ENCODE measurements at places on chromosomes 1 and 21.

GRCh38 chr1:165317612-165318011 lies 38.9 kb downstream of the LMX1A start:
- no peak for DNase-seq

- no peak for DNase-seq
Observed at GRCh38 chr1:10686404-10687040, 109.9 kb downstream of the CASZ1 start.

- DNase-seq, result no peak
Observed at GRCh38 chr1:24151175-24151533, 8.2 kb upstream of the IL22RA1 start.

GRCh38 chr1:198633675-198634121 lies 5.1 kb upstream of the PTPRC start:
- no peak for DNase-seq

DNA sequence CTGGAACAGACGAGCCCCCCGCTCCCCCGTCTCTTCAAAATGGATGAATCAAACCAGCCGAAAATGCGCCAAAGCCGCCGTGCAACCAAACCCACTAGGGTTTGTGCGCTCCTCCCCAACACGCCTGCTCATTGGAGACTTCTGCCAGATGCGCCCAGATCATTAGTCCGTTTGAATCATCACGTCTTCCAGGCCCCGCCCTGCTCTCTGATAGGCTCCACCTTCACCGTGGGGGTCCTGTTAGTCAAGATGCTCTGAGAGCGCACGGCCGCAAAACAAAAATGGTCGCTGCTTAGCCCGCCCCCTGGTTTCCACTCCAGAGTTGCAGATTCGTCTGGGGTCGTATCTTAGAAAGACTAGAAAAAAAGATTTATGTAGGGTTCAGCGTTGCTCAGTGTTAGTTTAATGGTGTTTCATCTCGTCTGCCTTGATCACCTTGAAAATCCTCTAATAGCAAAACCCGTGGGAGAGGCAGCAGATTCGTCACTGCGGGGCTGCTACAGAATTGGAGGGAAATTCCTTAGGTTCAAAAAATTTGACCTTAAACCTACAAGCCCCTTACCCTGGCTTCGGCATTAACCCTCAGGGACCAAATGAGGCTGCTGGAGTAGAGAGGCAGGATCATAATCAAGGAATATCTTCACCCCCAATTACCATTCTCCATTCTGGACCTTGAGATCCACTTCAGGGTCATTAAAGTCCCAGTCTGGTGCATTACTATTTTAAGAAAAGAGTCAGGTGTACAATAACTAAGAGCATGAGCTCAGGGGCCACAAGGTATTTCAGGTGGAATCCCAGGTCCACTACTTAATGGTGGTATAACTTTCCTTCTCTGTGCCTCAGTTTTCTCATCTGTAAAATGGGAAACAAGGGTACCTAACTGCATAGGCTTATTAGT lies at the start of gene NUCKS1:
TSS of gene NUCKS1 (minus strand) at position 45 of the 898 bp plus-strand sequence. CDS start 209 bp downstream, outside the sequence.
- peak; percentile 99 for DNase-seq

DNA sequence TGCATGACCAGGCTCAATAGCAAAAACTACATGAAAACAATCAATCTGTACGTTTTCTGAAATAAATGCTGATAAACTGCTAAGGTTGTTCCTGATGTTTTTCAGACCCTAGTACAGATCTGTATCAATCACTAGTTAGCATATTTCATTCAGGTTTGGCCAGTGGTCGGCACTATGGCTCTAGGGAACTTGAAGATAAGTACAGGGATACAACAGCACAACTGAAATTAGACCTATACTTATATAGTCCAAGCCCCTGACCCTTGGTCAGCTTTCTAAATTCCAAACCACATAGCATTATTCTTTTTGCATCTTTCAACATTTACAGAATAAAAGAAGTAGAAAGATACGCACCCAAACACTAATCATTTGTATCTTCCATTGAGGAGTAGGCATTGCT lies 142.7 kb downstream of the PLPPR4 start:
- no peak for DNase-seq

DNA sequence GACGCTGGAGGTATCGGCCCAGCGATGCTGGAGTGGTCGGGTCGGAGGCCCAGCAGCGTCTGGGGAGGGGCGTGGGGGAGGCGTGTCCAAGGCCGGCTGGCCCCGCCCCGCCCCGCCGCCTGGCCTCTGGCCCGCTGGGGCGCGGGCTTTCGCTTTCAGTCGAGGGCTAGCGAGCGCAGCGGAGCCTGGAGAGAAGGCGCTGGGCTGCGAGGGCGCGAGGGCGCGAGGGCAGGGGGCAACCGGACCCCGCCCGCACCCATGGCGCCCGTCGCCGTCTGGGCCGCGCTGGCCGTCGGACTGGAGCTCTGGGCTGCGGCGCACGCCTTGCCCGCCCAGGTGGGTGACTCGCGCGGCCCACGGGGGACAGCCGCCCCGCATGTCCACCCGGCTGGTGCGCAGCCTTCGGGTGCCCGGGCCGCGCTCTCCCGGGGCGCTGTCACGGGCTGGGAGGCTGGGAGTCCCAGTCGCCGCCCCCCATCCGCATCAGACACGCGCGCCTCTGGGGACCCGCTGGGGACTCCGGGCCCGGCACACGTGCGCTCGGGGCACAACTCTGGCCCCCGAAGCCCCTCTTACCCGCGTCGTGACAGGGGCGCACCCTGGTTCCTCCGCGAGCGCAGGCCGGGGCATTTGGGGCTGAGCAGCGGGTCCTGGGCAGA lies at the start of gene TNFRSF1B:
TSS of gene TNFRSF1B (plus strand) at position 158 of the 659 bp plus-strand sequence. CDS start at position 259, 101 bp downstream.
- peak; percentile 68 for DNase-seq

- DNase-seq, result no peak
Observed at GRCh38 chr1:180251526-180252305, 21.7 kb downstream of the LHX4 start.

- DNase-seq, result peak; percentile 59
Observed at GRCh38 chr1:19091196-19091953, 118.7 kb downstream of the UBR4 start.

- no peak for DNase-seq
Observed at GRCh38 chr1:194846488-194846887, 1660.1 kb upstream of the B3GALT2 start.

DNA sequence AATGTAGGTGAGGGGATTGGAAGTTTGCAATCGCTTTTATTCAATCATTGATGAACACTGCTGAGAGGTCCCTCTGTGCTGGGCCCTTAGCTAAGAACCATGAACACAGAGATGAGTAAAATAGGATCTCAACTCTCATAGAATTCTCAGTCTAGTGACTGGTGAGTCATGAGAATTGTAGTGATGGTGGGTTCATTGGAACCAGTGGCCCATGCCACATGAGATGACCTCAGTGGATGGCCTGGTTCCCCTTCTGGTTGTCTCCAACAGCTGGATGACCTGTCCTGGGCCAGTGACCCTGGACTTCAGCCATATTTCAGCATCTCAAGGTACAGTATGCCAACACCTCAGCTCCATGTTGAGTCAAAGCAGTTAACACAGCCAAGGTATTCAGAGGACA lies 21.3 kb upstream of the S100A10 start:
- DNase-seq, result no peak

DNA sequence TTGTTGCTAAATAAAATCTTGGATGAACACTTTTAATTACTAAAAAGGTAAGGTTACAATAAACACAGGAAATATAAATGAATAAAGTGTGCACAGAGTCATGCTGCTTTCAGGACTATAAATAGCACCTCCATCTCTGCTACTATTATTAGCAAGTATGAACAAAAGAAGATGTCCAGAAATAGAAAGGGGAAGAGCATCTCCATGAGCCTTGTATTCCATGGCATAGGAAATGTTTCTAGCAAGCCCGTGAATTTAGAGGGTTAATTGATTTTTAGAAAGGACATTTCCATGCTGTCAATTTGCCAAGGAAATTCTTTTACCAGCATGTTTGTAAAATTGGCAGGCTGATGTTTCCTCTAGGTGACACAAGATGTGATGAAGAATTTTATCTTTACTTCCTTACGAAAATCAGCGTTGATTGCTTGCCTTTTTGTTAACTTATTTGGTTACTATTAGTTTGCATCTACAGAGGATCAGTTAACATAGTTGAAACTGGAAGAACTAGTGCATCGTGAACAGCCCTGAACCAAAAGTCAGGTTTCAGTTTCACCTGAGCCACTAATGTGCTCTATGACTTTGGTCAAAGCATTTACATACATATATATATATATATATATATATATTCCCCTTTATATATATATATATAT lies 45.3 kb downstream of the NR5A2 start:
- DNase-seq, result no peak

DNA sequence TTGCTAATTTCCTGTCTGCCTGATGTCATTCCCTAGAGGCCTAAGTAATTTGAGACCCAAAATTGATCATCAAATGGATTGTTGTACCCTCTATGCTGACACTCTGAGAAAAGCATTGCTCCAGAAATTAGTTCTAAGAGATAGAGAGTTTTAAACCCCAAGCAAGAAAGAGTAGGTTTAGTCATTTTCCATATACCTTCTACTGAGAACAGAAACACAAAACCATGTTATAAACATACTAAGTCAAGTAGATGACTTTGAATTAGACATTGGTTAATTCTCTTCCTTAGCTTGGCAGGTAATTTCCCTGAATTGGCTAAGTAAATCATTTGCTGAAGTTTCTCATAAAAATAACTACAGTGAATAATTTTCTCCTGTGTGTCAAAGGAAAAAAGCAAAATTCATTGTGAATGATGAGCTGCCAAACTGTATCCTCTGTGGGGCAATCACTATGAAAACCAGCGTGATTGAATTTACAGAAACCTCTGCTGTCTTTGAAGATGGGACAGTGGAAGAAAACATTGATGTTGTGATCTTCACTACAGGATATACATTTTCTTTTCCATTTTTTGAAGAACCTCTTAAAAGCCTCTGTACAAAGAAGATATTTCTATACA lies 20.1 kb downstream of the FMO4 start:
- no peak for DNase-seq

DNA sequence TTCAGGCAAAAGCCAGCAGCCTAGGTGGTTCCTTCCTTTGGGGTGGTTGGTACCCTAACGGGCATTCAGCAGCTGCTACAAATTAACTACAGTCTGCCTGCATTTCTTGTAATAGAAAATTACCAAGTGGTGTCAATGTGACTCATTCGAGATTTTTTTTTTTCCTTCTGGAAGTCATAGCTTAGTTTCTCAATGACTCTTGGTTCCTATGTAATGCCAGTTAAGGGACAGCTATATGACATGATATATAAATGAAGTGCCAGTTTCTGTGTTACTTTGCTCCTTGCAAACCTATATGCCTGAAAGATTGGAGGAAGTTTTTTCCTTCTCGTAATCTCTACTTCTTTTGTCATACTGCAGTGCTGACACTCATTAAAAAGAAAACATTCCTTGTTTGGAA lies 2.6 kb downstream of the MGST3 start:
- no peak for DNase-seq

- DNase-seq, result no peak
Observed at GRCh38 chr21:32978331-32979270, 47.1 kb upstream of the OLIG2 start.

- peak; percentile 47 for DNase-seq
Observed at GRCh38 chr21:42621819-42622177, 31.6 kb upstream of the PDE9A start.

GRCh38 chr1:47992720-47993415 lies 4.3 kb downstream of the TRABD2B start:
- no peak for DNase-seq

- DNase-seq, result no peak
Observed at GRCh38 chr1:47650611-47651010, 212.8 kb downstream of the FOXD2 start.

- DNase-seq, result no peak
Observed at GRCh38 chr1:3183813-3184212, 114.8 kb downstream of the PRDM16 start.

DNA sequence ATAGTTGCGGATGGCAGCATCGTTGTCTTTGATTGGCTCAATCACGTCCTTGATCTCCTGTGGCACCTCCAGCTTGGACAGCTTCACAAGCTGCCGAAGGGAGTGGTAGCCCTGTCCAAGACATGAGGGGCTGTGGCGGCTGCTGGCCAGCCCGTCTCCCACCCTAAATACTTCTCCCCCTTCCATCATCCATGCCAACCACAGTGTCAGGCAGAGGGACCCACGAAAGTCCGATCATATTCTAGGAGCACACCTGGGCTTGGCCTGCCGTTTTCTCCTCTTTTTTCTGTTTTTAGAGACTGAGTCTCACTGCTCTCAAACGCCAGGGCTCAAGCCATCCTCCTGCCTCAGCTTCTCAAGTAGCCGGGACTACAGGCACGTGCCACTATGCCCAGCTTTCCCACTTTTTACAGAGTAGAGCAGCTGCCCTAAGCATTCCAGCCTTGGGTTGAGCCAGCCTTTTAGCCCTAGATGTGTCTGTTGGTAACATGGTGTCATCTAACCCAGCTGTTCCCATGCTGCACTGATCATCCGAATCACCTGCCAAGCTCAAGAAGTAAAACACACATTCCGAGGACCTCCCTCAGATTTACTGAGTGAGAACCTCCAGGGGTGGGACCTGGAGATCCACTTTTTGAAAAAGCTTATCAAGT lies 10.4 kb downstream of the MTHFR start:
- no peak for DNase-seq

DNA sequence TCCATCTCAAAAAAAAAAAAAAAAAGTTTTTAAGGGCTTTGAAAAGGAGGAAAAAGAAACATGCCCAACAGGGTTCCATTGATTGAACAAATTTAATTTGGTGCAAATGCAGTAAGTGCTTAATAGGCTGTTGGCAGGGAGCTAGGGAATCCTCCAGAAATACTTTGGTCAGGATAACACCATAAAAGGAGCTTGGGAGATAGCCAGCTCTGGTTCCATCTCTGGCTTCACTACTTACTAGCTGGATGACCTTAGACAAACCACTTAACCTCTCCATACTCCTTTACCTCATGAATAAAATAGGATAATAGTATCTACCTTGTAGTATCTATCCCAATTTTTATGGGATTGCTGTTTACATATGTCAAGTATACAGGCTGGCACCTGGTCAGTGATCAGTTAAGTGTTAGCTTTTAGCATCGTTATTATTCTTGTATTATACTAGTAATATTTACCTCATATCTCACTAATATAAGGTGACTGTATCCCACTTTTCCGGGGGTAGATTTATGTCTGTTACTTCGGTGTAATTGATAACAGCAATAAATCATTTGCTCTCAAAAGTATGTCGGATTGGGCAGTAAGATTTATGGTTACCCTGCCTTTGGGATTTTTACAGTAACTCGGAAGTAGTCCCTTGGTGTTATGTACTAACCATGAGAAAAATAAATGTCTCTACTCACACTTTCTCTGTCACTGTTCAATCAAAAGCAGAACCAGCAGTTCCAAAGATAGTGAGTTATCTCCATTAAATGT lies 36.4 kb downstream of the BTG3 start:
- DNase-seq, result no peak

- no peak for DNase-seq
Observed at GRCh38 chr1:112737573-112737972, 22.4 kb upstream of the PPM1J start.

GRCh38 chr1:200737647-200738291 lies 924 bp upstream of the CAMSAP2 start:
- DNase-seq, result no peak

- no peak for DNase-seq
Observed at GRCh38 chr1:1236945-1237873, 5.2 kb downstream of the B3GALT6 start.

DNA sequence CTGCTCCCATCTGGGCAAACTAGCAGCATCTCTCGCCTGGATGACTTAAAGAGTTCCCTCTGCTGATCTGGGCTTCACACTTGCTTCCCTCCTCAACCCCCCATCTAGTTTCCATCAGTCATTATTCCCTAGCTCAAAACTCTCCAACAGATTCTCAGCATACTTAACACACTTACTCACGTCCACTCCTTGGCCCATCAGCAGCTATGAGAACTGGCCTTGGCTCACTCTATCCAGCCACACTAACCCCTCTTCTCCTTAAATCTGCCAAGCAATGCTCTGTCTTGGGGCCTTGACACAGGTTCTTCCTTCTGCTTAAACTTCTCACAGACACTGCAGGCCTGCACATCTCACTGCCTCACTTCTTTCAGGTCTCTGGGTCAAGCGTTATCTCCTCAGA lies 41.6 kb downstream of the GNG12 start:
- no peak for DNase-seq

All from femur (tissue), 1 donor.